ENCODE measurements at places on chromosomes 2 and 18. TPM values are rescaled to one million over a fixed set of nuclear protein-coding genes. Genes with fewer than 3 reads are reported as not detected.

GRCh38 chr18:49857708-49858107 lies 44.4 kb upstream of the ACAA2 start:
- no peak overlapping the region for H3K4me3 ChIP-seq
- no peaks in the 10 kb centered on the region for H3K36me3 ChIP-seq
- DNase-seq: no peak
- peaks cover 11% of the 10 kb centered on the region for H3K4me1 ChIP-seq
- H3K27ac ChIP-seq: no peak overlapping the region

GRCh38 chr2:26384597-26384996 lies 17.1 kb upstream of the DRC1 start:
- peaks cover 15% of the 10 kb centered on the region for H3K36me3 ChIP-seq
- no peak overlapping the region for H3K4me3 ChIP-seq
- no peak for DNase-seq
- no peak overlapping the region for H3K27ac ChIP-seq
- no peaks in the 10 kb centered on the region for H3K27me3 ChIP-seq

The GPR35 gene
- total RNA-seq: 0.13 TPM

- no peaks in the 10 kb centered on the region for H3K4me1 ChIP-seq
- H3K36me3 ChIP-seq: no peaks in the 10 kb centered on the region
- no peak overlapping the region for H3K4me3 ChIP-seq
- DNase-seq: no peak
- no peaks in the 10 kb centered on the region for H3K27me3 ChIP-seq
Observed at GRCh38 chr18:37222354-37222998, 343.1 kb downstream of the CELF4 start.

The CPLX4 gene
- not detected for total RNA-seq

DNA sequence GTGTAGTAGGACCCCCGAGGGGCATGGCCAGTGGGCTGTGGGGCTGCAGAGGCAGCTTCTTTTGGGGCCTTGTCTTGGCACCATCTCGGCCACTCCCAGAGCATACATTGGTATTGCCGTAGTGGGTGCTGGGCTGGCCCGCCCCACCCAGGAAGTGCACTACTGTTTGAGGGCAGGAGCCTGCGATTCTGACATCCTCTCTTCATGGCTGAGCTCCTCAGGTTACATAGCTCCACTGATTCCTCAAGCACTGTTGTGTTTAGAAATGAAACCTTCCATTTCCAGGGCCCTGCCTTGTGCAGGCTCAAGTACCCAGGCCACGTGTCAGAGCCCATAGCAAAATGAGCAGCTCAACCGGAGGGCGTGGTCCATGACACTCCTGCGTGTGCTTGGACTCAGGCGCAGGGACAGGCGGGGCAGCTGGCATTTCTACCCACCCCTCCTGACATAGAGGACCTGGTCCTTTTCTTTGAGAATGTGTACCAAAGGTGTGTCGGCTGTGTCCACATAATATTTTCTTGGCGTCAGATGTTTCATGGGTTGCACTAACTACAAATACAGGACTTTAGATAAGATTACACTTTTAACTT lies 67.9 kb downstream of the DGKD start:
- H3K27me3 ChIP-seq: no peaks in the 10 kb centered on the region
- H3K4me1 ChIP-seq: peaks cover 43% of the 10 kb centered on the region
- no peak for DNase-seq
- H3K4me3 ChIP-seq: no peak overlapping the region

GRCh38 chr2:223053484-223054192 lies 1.6 kb downstream of the KCNE4 start:
- H3K4me1 ChIP-seq: peaks cover 50% of the 10 kb centered on the region
- no peaks in the 10 kb centered on the region for H3K36me3 ChIP-seq
- peak overlapping the region; percentile 70 for H3K27ac ChIP-seq
- peak overlapping the region; percentile 42 for H3K4me3 ChIP-seq
- no peak for DNase-seq

DNA sequence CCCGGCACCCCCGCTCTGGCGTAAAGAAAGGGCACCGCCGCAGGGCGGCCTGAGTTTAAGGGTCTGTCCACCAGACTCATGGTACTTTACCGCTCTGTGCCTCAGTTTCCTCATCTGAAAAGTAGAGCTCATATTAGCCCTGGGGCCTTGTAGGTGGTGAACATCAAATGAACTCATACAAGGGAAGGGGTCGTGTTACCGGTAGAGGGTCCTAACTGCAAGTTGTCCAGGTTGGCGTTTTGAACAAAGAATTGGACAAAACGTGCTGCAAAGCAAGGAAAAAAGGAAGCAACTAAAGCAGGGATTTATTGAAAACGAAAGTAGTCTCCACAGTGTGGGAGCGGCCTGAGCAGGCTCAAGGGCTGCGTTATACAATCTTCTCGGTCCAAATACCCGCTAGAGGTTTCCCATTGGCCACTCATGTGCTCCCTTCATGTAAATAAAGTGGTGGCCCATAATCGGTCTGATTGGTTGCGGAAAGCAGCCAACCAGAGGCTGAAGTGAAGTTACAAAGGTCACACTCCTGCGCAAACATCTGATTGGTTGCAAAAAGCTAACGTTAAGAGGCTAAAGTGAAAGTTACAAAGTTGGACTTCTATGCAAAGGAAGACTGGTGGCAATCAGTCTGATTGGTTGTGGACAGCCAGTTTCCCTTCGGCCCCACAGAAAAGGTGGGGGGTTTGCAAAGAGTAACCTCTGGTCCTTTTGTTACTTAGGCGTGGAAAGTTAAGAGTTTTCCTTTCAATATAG lies 80.7 kb upstream of the LDLRAD4 start:
- H3K36me3 ChIP-seq: no peaks in the 10 kb centered on the region
- H3K27ac ChIP-seq: no peak overlapping the region

- no peak overlapping the region for H3K4me3 ChIP-seq
- no peak overlapping the region for H3K27ac ChIP-seq
- H3K4me1 ChIP-seq: no peaks in the 10 kb centered on the region
- DNase-seq: no peak
Observed at GRCh38 chr2:71173096-71173495, 42.7 kb downstream of the MPHOSPH10 start.

- no peak for DNase-seq
- no peak overlapping the region for H3K4me3 ChIP-seq
- H3K36me3 ChIP-seq: no peaks in the 10 kb centered on the region
- H3K27ac ChIP-seq: no peak overlapping the region
- H3K4me1 ChIP-seq: 0 out of 2 replicates have a peak, but pooled peaks cover 5% of the 10 kb centered on the region
- no peaks in the 10 kb centered on the region for H3K27me3 ChIP-seq
Observed at GRCh38 chr2:18104595-18105224, 226.2 kb downstream of the KCNS3 start.

The EPB41L5 gene
- total RNA-seq: 18.0 TPM

GRCh38 chr2:152175012-152175367 lies 573 bp downstream of the STAM2 start:
- 0 out of 2 replicates have a peak, but pooled peaks cover 3% of the 10 kb centered on the region for H3K36me3 ChIP-seq
- peaks cover 6% of the 10 kb centered on the region for H3K4me1 ChIP-seq
- no peaks in the 10 kb centered on the region for H3K27me3 ChIP-seq
- peak overlapping the region; percentile 72 for H3K4me3 ChIP-seq
- DNase-seq: no peak
- H3K27ac ChIP-seq: peak overlapping the region; percentile 88

- no peaks in the 10 kb centered on the region for H3K36me3 ChIP-seq
- H3K27me3 ChIP-seq: no peaks in the 10 kb centered on the region
- no peak for DNase-seq
- H3K4me3 ChIP-seq: no peak overlapping the region
- H3K27ac ChIP-seq: no peak overlapping the region
Observed at GRCh38 chr2:205188239-205189138, 493.8 kb upstream of the NRP2 start.

The ATP6V1C2 gene
- total RNA-seq: not detected

The MYL12A gene
- 1,425 TPM for total RNA-seq

GRCh38 chr2:98911376-98912154 lies 24.5 kb downstream of the CRACDL start:
- H3K4me3 ChIP-seq: no peak overlapping the region
- no peaks in the 10 kb centered on the region for H3K4me1 ChIP-seq
- H3K27me3 ChIP-seq: no peaks in the 10 kb centered on the region
- H3K36me3 ChIP-seq: no peaks in the 10 kb centered on the region
- no peak for DNase-seq
- no peak overlapping the region for H3K27ac ChIP-seq

DNA sequence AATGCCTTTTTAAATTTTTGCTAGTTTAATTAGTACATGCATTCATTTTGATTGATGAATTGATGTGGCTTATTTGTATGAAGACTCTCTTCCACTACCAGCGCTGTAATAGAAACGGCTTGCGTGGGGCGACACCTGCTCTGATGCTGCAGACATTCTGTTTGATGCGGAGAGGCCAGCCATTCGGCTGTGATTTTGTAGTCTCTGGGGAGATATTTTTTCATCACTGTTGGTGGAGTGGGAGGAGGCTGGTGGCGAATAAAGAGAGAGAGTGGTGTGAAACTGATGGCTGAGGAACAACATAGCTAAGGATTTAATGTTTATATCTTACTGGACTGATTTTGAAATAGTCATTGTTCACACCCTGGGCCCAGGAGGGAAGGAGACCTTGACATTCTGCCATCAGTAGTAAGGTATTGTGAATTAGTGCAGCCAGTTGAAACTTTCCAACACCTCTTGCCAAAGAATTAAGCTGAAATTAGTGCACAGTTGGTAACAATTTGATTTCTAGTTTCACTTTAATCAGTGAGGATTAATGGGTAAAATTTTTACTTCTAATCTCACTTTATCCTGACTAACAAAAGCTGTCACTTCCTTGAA lies 224.1 kb downstream of the MTX2 start:
- no peak overlapping the region for H3K27ac ChIP-seq
- H3K27me3 ChIP-seq: no peaks in the 10 kb centered on the region
- peaks cover 26% of the 10 kb centered on the region for H3K4me1 ChIP-seq

The SPP2 gene
- total RNA-seq: not detected

DNA sequence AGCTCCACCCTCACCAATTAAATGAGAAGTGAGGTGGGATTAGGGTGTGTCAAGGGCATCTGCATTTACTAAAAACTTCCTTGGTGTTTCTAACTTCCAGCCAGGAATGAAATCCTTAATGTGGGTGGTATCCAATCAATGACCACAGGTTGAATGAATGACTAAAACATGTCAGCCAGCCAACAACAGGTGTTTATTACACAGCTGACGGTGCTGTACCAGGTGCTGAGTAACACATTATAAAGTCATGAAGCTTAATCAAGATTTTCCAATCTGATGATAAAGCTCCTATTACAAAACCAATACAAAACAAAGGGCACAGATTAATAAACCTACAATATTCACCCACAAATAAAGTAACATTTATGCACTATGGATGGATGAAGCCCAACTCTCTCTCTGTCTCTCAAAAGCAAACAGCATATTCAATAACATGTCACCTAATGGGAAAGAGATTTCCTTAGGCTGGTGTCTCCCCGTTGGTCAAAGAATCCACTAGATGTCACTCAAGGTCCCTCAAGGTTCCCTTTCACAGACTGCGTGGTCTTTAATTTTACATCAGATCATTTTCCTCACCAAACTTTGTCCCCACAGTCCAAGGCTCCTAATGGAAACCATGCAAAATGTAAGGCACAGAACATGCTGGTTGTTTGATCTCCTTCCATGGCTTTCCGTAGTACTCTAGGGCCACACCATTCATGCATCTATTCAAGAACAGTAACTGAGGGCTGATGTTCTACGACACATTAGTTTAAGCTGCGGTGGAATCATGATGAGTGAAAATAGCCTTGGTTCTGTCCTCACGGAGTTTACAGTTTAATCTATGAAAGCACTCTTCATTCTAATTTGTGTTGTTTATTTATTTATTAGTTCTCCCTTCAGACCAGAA lies 6.4 kb upstream of the PTPN4 start:
- H3K27ac ChIP-seq: no peak overlapping the region
- H3K4me3 ChIP-seq: no peak overlapping the region
- peaks cover 10% of the 10 kb centered on the region for H3K4me1 ChIP-seq
- H3K27me3 ChIP-seq: no peaks in the 10 kb centered on the region

GRCh38 chr2:151851761-151852160 lies 23.5 kb upstream of the ARL5A start:
- H3K4me3 ChIP-seq: no peak overlapping the region
- no peaks in the 10 kb centered on the region for H3K36me3 ChIP-seq
- no peak for DNase-seq
- no peak overlapping the region for H3K27ac ChIP-seq
- no peaks in the 10 kb centered on the region for H3K4me1 ChIP-seq

DNA sequence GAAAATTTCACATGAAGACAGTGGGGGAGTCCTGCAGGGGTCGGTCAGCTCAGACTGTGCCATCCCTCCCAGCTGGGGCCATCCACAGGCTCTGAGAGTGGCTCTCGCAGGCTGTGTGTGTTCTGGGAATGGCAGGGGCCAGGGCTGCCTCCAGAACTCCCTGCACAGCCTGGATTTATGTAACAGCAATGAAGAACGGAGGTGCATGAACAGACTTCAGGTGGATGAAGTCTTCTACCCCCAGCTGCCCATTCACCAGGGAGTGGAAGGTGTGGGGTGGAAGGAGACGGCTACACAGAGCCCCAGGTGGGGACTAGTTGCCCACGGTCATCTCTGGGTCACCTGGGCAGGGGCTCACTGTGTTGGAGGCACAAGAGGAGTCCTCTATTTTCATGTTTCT lies 56.1 kb upstream of the HDAC4 start:
- DNase-seq: no peak
- H3K27me3 ChIP-seq: peaks cover 8% of the 10 kb centered on the region
- H3K4me1 ChIP-seq: no peaks in the 10 kb centered on the region
- H3K4me3 ChIP-seq: no peak overlapping the region
- H3K27ac ChIP-seq: no peak overlapping the region
- no peaks in the 10 kb centered on the region for H3K36me3 ChIP-seq

GRCh38 chr2:47724221-47724981 lies 58.5 kb upstream of the MSH6 start:
- H3K4me1 ChIP-seq: no peaks in the 10 kb centered on the region
- no peak overlapping the region for H3K4me3 ChIP-seq
- DNase-seq: no peak
- H3K36me3 ChIP-seq: no peaks in the 10 kb centered on the region
- H3K27ac ChIP-seq: no peak overlapping the region

The GCC2 gene
- total RNA-seq: 18.6 TPM

DNA sequence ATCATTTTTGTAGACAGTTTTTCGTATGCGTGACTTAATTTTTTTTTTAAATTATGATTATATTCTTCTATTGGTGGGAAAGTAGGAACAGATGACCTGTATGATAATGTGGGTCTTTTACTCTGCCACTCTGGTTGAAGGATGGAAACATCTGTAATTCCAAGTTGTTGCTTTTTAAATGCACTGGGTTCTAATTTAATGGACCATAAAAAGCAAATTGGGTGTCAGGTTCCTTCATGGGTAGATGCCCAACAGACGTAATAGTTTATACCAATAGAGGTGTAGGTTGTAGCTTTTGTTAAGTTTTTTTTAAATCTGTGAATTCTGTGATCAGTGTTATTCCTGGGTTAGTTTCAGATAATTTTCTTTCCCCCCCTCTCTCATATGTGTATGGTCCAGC lies 117.6 kb downstream of the MAP4K4 start:
- H3K27me3 ChIP-seq: no peaks in the 10 kb centered on the region
- no peak overlapping the region for H3K27ac ChIP-seq
- H3K4me3 ChIP-seq: no peak overlapping the region
- no peak for DNase-seq
- peaks cover 25% of the 10 kb centered on the region for H3K4me1 ChIP-seq

DNA sequence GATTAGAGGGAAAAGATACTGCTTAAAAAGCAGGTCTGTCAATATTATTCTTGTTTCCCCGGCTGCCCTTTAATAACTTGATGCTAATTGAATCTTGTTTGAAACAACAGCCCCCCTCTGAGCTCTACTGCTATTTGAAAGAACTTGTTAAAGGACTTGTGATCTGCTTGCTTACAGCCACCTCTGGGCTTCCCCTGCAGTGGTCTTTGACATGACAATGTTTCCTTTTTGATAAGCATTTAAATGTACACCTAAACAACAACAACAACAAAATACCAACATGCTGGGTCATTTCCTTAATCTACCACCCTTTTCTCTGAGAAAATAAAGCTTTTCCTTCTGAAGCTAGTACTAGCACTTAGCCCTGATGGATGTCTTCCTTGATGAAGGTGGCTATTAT lies 3.9 kb downstream of the HOXD1 start:
- H3K4me3 ChIP-seq: no peak overlapping the region
- DNase-seq: no peak
- H3K4me1 ChIP-seq: peaks cover 15% of the 10 kb centered on the region
- H3K36me3 ChIP-seq: no peaks in the 10 kb centered on the region

Measured in SJSA1 (cell line).